CD4-positive, alpha-beta T cell treated with Interleukin-17A for 4 hours (primary cell): ENCODE measurements at places on chromosomes 6 and 20.

DNA sequence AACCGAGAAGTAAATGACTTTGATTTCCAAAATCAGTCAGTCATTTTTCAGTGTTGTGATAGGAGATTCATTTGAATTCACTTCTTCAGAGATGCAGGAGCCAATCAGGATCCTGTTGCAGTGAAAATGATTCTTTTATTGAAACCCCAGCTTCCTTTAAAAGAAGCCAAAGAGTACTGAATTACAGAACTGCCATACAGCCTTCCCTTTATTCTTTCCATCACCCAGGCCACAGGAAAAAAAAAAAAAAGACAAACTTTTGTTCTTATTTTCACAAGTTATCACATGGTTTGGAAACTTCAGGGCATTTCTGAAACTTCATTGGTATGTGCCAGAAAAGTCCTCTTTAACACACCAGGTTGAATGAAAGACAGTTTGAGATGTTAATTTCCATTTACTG, 1.8 kb upstream of the CARMIL1 start:
- DNase-seq, result no peak

GRCh38 chr20:53428588-53428987, 165.1 kb downstream of the ZNF217 start:
- no peak for DNase-seq

DNA sequence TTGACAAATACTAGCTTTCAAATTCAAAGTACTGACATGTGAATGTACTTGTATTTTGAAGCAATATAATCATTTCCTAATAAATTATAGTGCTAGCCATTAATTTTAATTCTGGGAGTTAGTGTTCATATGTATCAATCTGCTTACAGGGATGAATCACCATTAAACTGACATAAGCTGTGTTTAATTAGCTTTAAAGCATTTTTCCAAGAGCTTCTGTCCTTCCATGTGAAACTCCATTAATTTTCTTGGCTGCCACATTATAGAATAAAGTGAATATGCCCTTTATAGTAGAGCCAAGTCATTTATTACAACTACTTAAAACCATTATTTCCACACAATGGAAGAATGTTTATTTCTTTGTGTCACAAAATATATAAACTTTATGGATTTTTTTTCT, 150.8 kb downstream of the COL21A1 start:
- DNase-seq, result no peak

GRCh38 chr6:107458672-107459282, 587 bp downstream of the PDSS2 start:
- peak; percentile 33 for DNase-seq

DNA sequence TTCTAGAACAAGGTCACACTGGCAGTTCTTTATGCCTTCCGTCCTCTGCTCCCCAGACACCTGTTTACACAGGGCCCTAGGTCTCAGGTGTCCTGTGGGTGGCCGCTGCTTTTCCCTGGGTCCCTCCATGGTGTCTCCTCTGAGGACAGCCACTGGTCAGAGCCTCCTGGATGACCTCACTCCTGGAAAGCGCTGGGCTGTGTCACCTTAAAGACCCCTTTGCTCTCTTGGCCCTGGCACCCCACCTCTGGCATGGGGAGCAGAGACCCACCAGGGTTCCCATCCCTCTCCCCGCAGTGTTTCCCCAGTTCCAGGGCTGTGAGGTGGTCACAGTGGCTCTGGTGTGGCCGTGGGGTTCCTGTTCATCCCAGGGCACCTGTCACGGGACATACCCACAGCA, 33.9 kb downstream of the NTSR1 start:
- DNase-seq, result no peak

- peak; percentile 48 for DNase-seq
These were observed 26.7 kb downstream of the MAN1A1 start for GRCh38 chr6:119322715-119323350.

DNA sequence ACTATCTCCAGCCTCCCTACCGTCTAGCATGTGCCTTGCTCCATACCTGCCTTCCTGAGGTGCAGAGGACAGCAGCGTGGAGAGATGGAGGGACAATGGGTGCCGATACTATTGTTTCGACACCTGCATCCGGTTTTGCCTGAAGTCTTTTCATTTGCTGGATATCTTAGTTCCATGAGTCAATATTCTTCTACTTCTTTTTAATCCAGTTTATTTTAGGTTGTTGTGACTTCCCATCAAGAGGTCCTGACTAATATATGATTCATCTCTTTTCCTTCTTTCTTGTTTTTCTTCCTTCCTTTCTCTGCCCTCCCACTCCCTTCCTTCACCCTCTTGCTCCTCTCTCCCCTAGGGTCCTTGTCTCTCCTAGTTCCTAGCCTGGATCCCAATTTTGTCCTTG, 91.4 kb downstream of the CDH26 start:
- DNase-seq, result no peak

- DNase-seq, result peak; percentile 29
These were observed 116.3 kb upstream of the CHD6 start for GRCh38 chr20:41734506-41734945.

DNA sequence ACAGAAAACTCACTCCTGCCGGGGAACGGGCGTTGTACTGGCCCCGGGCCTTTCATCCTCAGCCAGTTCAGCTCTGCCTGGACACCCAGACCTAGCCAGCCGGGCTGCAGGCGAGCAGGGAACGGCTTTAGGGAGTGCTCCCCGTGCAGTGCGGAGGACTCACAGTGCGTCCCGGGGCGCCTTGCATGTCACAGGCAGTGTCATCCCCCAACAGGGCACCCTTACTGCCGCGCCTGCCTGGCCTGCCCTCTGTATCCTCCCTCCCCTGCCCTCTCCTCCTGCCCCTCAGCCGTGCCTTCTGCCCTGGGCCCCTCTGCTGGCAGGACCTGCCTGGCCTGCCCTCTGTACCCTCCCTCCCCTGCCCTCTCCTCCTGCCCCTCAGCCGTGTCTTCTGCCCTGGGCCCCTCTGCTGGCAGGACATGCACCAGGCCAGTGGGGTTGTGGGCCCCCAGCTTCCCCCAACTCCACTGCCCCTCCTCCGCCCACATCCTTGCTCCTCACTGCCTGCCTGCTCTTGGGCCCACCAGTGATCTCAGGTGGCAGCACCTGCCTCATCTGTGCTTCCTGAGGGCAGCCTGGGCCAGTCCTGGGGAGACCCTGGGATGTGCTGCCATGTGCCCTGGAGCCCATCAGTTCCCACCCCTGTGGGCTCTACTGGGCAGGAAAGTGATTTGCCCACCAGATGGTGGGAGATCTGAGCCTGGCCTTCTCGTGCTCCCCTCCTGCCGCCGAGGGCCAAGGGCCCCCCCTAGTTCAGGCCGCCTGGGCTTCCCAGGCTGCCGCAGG, 43.0 kb downstream of the PYGB start:
- no peak for DNase-seq

GRCh38 chr6:107763946-107764345, 60.2 kb downstream of the SCML4 start:
- DNase-seq, result no peak

- DNase-seq, result no peak
These were observed 66.6 kb downstream of the EZR start for GRCh38 chr6:158752613-158753012.

DNA sequence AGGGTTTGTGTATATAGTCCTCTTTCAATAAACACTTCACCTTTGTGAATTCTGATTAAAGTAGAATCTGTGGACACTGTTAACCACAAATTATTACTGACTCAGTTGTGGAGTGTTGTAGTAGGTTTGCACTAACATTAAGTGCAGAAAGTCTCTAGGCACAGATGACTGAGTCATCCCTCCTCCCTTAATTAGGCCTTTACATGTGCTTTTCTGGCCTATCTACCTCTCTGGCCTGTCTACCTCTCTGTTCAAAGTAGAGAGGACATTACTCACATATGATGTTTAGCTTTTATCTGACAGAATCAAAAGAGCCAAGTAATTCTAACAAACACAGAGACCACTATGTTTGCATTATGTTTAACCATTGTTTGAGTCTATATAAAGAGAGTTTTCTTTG, 783.0 kb downstream of the TENT5A start:
- DNase-seq, result no peak

- DNase-seq, result no peak
These were observed 13.5 kb downstream of the BEND3 start for GRCh38 chr6:107101686-107102413.

DNA sequence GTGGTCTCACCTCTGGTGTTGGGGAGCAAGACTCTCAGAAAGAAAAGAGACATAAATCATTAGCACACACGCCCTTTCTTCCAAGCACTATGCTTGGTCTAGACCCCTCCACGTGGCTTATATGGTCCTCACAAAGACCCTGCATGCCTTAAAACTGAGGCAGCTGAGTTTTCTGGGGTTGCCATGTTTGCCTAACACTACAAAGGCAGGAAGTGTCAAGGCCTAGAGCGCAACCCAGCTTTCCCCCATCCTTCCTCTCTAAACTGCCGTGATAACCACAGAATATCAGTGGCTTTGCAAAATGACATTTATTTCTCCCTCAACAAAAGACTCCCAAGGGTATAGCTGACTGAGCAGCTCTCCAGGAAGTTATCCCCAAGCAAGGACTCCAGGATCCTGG, 146.5 kb upstream of the TOP1 start:
- peak; percentile 4 for DNase-seq

DNA sequence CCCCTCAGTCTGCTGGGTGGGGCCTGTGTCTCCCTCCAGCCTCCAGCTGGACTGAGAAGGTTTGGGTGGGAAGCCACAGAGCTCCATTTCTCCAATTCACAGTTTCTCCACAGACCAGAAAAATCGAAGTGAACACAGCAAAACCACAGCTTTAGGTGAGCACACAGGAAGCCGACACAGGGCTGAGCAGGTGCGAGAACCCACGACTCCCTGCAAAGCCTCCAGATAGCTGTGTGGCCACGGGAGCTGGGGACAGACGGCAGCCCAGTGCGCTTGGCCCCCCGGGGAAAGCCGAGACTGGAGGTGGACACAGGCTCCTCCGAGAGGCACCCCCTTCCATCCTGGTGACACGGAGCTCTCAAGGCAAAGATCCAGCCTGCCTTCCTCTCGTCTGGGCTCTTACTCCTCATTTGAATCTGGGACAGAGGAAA, 29.0 kb upstream of the MPC1 start:
- DNase-seq, result peak; percentile 73

DNA sequence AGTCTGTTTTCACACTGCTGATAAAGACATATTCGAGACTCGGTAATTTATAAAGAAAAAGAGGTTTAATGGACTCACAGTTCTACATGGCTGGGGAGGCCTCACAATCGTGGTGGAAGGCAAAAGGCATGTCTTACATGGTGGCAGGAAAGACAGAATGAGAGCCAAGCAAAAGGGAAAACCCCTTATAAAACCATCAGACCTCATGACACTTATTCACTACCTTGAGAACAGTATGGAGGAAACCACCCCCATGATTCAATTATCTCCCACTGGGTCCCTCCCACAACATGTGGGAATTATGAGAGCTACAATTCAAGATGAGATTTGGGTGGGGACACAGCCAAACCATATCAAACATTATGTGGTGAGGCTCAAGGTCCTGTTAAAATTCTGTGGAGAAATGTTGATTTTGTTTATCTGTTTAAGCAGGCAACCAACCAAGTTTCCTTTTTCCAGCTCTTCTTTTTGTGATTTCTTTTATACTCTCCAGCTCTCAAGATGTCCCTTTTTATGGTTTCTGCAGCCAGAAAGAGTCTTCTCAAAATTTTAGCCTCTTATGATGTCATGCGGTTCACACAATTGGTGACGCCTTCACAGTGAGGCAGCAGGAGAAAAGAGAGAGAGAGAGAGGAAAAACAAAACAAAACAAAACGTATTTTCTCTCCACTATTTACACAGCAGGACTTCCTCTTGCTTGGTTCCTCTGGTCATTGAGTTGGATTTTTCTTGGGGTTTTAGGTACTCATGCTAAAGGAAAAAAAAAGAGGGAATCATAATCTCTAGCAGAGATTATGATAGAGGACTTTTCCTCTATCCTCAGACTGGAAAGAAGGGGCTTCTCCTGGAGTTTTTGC, 18.0 kb downstream of the AIG1 start:
- no peak for DNase-seq

DNA sequence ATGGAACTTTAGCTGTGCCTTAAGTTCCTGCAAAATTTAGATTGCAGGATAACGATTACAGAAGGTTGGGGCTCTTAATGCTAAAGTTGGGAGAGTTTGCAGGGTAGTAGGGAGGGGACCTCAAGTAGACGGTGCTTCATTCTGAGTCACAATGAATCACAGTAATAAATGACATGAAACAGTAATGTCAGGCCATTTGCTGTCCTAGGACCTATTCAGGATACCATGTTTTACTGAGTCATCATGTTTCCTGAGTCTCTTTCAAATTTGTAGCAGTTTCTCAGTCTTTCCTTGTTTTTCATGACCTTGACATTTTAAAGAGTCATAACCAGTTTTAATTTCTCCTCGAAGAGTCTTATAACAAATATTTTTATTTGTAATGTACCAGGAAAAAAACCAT, 406.9 kb upstream of the MAP3K7 start:
- no peak for DNase-seq

GRCh38 chr6:39824030-39824926, 32.1 kb downstream of the DAAM2 start:
- DNase-seq, result no peak

- DNase-seq, result no peak
These were observed 81.1 kb upstream of the RALGAPA2 start for GRCh38 chr20:20793591-20793990.

DNA sequence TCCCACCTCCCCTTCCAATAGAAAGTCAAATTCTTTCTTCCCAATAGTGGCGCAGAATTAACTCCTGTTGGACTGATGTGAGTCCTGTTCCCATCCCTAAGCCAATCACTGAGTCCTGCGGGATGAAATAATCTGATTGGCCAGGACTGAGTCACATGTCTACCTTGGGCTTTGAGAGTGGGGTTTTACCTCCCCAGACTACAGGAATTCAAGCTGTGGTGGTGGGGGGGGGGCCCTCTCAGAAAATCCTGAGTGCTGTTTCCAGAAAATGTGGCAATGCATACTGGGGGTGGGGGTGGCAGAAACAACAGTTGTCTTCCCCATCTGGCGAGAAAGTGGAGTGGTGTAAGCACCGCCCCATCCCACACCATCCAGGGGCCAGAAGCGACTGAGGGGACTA, 65.7 kb downstream of the CTCFL start:
- DNase-seq, result no peak

DNA sequence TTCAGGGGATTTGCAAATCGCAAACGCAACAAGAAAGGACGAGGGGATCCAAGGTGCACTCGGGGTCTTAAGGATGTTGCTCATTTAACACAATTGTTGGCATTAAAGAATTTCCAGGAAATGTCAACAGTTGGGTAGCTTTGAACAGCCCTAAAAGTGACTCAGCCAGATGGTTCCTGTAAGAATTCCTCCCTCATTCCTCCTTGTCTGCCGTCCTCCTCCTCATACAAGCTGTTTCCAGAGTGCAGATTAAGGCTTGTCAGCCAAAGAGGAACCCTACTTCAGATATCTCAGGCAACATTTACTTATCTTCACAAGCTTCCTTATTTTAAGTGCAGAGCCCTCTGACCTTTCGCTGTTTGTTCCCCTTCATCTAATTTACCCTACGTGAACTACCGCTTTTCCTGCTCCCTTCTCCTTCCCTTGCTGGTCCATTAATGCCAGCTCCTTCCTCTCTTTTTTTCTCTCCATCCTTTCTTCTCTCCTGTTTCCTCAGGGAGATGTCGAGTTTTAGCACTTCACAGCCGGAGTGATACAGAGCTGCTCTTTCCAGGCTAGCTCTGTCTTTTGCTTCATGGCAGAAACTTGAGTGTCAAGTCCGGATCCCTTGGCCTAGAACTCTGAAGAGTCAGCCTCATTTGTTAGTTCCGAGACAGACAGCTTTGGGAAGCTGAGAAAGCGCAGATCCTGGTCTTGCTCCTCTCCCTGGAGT, 26.1 kb upstream of the TBC1D7 start:
- no peak for DNase-seq

- no peak for DNase-seq
These were observed 90.6 kb upstream of the ADGRF1 start for GRCh38 chr6:47132724-47133123.
